IPS DF 6.9 (cell line): ENCODE measurements at places on chromosomes 16 and 17.

- DNase-seq, result no peak
These were observed 6.6 kb downstream of the TRAF4 start for GRCh38 chr17:28750178-28751047.

- DNase-seq, result no peak
These were observed 31.6 kb downstream of the SOX9 start for GRCh38 chr17:72152387-72152929.

DNA sequence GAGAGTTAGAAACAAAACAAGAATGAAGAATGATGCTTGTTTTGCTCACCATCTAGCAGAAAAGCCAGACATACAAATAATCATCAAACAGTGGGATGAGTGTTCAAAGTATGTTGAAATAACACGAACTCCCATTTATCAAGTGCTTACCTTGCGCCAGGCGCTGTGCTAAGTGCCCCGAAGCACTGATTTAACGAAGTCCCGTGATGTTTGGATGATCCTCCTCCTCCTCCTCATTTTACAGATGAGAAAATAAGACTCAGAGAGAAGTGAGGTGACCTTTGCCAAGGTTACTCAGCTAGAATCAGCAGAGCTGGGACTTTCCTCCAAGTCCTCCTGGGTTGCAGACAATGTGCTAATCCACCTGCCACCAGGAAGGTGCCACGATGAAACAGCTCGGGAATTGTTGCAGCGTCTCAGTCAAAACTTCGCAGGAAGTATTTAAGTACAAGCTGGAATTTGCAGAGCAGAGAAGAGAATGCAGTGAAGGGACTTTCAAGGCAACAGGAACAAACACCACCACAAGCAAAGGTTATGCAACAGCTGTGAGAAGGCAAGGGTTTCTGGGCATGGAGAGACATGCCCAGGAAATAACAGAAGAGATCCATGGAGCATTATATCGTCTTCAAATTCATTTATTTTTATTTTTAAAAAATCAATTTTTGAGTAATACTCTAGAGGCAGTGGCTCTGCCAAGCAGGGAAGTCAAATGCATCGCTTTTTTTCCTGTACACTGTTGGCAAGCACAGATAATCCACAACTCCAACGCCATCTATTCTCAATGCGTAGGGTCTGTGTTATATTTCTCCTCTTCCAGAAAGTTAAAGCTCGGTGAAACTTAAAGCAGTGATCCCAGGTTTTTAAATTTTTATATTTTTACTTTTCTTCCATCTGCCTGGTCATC lies 11.1 kb downstream of the PRCD start:
- no peak for DNase-seq

- DNase-seq, result no peak
These were observed 25.0 kb downstream of the TEX14 start for GRCh38 chr17:58666858-58667267.

- DNase-seq, result no peak
These were observed 18.4 kb downstream of the CFAP20 start for GRCh38 chr16:58110571-58111301.

DNA sequence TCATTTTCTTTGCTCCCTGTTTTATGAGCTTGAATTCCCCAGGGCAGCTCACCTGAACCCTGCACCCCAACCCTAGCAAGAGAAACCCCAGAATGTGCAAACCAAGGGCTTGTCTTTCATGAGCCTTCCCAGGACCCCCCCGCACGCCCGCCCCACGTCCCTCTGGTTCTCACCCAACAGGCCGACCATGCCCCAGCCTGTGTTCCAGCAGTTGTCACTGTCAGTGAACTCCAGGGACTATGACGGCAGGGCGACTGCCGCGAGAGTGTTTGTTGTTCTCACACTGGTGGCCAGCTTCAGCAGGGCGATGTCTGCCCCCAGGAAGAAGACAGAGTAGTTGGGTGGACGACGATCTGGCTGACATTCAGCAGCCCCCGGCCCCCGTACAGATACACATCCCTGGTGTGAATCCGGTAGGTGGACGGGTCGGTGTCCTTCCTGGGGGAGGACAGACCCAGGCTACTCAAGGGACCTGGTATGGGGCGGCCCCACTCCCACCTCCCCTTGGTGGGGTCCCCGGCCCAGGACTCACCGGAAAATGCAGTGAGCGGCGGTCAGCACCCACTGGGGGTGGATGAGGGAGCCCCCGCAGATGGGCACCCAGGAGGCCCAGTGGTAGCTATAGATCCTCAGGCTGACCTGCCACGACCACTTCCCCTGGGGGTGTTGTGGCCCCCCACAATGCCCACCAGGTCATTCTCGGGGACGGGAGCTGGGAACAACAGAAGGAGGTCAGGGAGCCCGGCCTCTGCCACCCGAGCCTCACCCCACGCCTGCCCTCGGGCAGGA lies 20.1 kb downstream of the TPSD1 start:
- no peak for DNase-seq

GRCh38 chr17:4249452-4250029 lies 14.2 kb downstream of the ANKFY1 start:
- DNase-seq, result no peak

- DNase-seq, result no peak
These were observed 31.1 kb upstream of the CPNE2 start for GRCh38 chr16:57061084-57061905.
